ENCODE measurements at places on chromosomes 7 and 10. TPM values are rescaled to one million over a fixed set of nuclear protein-coding genes. Genes with fewer than 3 reads are reported as not detected.

Gene PRPS1L1
- not detected for total RNA-seq

Gene FXYD4
- total RNA-seq, result not detected

Gene RADIL
- total RNA-seq, result 0.50 TPM

Gene SH2B2
- 2.0 TPM for total RNA-seq

Gene CHAT
- total RNA-seq, result not detected
